ENCODE measurements at places on chromosomes 6 and 20. TPM values are rescaled to one million over a fixed set of nuclear protein-coding genes. Genes with fewer than 3 reads are reported as not detected.

Gene KCNQ2
- total RNA-seq, result not detected

- no peak for DNase-seq
These were observed 71.2 kb downstream of the FYN start for GRCh38 chr6:111802015-111802414.

DNA sequence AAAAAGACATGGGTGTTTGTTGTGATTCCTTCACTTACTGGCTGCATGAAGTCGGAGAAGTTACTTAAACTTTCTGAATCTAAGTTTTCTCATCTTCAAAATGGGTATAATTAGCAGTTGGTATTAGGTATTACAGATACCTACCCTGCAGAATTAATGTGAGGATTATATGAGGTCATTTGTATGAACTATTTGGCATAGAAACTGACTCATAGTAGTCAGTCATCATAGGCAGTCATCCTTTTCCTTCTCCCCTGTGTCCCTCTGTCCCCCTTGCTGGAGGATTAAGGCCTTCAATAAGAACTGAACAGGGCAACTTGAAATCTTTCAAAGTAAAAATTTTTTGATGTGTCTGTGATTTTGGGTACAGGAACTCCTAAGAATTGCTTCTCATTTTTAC lies 26.3 kb downstream of the RALGAPB start:
- no peak for DNase-seq

Gene WFDC12
- not detected for total RNA-seq

GRCh38 chr6:32980488-32981038 lies 12.2 kb downstream of the BRD2 start:
- DNase-seq, result no peak

Gene GSTA3
- total RNA-seq, result not detected

Gene GRM1
- total RNA-seq, result not detected

DNA sequence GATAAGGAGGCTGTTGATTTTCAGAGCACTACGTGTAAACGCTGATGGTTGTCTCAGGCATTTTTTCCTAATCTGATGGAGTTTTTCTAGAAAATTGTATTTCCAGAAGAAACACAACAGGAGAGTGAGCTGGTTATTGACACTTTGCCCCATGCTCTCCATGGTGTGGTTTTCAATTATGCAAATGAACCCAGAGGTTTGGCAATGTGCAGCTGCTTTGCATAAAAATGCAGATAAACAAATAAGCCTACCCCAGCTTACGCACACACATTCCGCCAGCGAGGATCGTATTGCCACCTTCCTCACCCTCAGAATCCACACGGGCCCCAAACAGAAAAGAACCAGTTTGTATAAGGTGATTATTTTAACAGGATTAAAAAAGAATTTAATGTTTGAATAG lies 45.1 kb upstream of the FRMD1 start:
- peak; percentile 5 for DNase-seq
